GM04504 (cell line): ENCODE measurements at places on chromosomes 6 and 20.

DNA sequence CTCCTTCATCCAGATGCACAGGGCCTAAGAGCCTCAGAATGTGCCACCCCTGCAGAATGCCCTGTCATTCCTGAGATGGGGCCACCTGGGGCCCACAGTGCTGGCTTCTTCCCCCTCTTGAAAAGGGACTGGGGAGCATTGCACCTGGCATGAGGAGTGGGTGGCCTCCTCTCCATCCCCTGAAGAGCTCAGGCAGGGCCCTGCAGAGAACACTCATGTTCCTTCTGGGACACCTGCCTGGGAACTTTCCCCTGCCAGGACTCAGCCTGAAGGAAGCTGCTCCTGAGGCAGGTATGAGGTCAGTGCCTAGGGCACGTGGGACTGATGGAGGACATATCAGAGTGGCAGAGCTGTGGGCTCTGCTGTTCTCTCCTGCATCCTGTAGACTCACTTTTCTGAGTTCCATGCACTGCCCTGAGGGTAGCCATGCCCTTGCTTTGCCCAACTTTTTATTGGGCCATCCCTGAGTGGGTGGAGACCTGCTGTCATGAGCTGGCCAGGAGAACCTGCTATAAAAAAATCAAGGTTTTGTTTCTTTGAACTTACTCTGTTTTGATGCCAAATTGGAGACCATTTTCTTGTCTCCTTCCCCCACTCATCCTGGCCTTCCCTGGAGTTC lies 19.5 kb downstream of the CCDC167 start:
- DNase-seq, result no peak

GRCh38 chr6:158024566-158025297 lies 43.1 kb downstream of the SYNJ2 start:
- DNase-seq, result no peak

GRCh38 chr6:170025935-170026750 lies 264.7 kb downstream of the DLL1 start:
- no peak for DNase-seq

GRCh38 chr6:93550551-93551276 lies 131.4 kb upstream of the EPHA7 start:
- DNase-seq, result no peak

DNA sequence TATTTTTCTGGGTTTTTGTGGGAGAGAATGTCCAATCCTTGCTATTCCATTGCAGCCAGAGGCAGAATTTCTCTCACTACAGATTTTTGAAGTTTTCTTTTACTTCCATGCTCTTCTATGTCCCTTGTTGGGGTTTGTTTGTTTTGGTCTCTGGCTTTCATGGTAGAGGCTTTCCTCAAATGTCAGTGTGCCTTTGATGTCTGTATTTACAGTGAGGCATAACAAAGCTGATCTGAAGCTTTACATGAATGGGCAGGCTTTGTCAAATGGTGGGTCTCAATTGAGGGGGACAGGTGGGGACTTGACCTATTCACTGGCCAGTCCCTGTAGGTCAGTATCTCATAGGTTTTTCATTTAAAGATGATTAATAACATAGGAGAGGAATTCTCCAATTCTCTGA lies 8.6 kb upstream of the CARMIL1 start:
- no peak for DNase-seq
